Peyer's patch (tissue), 4 donors: ENCODE measurements at places on chromosomes 4 and X.

DNA sequence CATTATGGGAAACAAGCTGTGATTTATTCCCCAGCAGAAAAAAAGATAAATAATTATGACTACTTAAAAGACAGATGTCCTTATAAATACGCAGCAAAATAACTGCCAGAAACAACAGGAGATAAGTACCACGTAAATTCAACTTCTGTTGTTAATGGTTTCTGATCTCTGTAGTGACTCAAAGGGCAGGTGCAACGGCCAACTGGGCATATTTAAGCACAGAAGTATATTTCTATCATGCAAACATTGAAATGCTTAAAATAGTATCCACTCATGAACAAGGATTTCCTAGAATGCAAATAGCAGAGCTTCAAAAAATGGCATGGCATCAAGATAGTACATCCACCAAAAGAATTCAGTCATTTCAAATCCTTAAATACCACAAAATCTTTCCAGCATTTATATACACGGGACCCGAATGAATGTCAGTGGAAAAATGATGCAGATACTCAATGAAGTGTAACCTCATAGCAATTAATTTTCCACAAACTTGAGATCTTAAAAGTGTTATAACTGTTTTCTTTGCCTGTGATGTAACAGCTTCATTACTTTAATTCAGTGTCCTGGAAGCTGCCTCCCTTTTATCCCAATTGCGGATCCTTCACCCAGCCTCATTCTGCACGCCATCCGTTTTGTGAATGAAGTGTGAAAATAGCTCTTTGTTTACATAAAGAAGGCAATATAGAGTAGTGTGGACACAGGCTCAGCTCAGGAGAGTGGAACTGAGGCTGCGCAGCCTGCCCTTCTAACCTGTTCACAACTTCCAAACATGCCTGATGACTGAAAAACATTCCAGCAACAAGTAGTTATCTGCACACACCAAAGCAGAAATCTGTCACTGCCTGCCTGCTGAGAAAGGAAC, 10.2 kb downstream of the PDGFC start:
- no peak for DNase-seq
- no peaks in the 10 kb centered on the region for H3K27me3 ChIP-seq
- peak overlapping the region; percentile 48 for H3K27ac ChIP-seq
- H3K4me1 ChIP-seq: no peaks in the 10 kb centered on the region
- no peak overlapping the region for H3K4me3 ChIP-seq
- H3K36me3 ChIP-seq: no peaks in the 10 kb centered on the region

- DNase-seq: peak; percentile 63
- no peaks in the 10 kb centered on the region for H3K4me1 ChIP-seq
- H3K27me3 ChIP-seq: no peaks in the 10 kb centered on the region
Observed at GRCh38 chrX:69163936-69164741, 1.1 kb downstream of the PJA1 start.

DNA sequence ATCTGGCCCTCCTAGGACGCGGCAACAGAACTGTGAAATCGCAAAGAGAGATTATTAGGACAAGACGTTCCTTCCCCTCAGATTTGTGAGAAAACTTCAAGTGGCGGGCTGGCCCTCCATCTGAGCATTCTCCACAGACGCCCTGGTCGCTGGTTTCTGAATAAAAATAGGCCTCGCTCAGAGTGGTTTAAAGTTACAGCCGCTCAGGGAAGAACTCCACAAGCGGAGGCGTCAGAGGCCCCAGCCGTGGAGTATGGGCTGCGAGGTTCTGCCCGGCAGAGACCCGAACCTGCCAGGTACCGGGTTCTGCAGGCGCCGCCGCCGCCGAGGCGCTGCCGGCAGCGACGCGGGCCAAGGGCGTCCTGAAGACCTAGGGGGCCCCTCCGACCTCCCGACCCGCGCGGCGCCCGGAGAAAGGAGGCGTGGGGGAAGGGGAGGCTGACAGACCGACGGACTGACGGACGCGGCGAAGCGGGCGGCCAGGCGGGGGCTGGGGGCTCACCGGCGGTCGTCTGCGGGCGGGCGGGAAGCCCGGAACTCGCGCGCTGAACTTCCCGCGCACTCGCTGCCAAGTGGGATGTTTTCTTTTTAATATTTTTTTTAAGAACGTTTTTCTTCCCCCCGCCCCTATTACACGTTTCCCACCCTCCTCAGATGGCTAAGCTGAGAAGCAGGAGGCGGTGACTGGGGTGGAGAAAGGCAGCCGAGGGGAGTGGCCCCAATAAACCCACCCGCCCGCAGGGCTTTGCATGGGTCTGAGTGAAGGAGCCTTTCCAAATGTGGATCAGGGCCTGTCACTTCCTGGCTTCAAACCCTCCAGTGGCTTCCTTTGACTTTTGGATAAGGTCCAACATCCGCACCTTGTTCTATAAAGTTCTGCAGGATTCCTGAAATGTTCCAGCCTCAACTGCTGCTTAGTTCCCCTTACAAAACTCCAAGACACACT, at the start of gene PABPC4L:
TSS of gene PABPC4L (minus strand) at position 574 of the 946 bp plus-strand sequence. CDS start 770 bp downstream, outside the sequence.
- H3K4me1 ChIP-seq: no peaks in the 10 kb centered on the region
- peak; percentile 36 for DNase-seq
- H3K4me3 ChIP-seq: peak within 1 kb of the TSS; percentile 19
- H3K27me3 ChIP-seq: no peaks in the 10 kb centered on the region

DNA sequence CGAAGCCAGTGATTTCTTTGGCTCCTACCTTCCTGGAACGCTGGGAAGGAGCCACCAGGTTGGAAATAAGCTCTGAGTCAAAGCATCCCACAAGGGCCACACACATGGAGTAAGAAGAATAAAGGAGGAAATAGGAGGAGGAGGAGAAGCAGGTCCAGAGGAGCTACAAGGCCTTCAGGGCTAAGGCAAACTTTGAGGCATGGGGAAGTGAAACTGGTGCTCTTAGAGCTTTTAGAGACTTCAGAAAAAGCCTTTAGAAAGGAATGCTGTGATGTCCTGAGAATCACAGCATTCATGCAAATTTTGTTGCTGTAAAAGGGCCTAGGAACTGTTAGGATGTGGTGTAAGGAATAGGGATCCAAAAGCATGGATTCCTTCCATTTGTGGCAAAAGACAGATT, 135.9 kb upstream of the ARHGEF9 start:
- H3K27ac ChIP-seq: no peak overlapping the region
- no peaks in the 10 kb centered on the region for H3K36me3 ChIP-seq
- H3K27me3 ChIP-seq: no peaks in the 10 kb centered on the region
- no peaks in the 10 kb centered on the region for H3K4me1 ChIP-seq
- no peak for DNase-seq
- H3K4me3 ChIP-seq: no peak overlapping the region

DNA sequence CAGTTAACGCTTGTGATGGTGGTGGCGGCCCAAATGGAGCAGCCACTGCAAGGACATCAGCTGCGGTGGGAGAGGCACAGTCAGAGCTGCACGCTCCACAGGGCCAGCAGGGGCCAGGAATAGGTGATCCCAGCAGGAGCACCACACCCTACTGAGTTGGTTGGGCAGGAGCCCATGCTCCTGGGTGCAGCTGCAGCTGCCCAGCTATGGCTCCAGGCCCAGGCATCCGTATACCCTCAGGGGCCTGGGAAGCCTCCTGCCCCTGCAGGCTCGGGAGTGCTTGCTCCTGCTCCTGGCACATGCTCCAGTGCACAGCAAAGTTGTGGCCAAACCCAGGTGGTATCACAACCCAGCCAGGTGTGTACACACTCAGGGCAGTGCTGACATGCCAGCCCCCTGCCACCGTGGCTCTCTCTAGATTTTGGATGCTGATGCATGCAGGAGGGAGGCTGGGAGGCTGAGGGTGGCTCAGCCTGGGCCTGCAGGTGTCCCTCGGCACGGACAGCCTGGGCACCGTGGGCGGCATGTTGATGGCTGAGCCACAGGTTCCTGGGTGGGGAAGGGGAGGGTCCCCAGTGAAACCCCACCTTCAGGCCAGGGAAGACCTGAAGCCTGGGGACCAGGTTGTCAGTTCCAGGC, 150.2 kb downstream of the CXXC4 start:
- H3K4me3 ChIP-seq: no peak overlapping the region
- no peaks in the 10 kb centered on the region for H3K4me1 ChIP-seq
- no peaks in the 10 kb centered on the region for H3K27me3 ChIP-seq
- DNase-seq: no peak
- H3K27ac ChIP-seq: no peak overlapping the region

DNA sequence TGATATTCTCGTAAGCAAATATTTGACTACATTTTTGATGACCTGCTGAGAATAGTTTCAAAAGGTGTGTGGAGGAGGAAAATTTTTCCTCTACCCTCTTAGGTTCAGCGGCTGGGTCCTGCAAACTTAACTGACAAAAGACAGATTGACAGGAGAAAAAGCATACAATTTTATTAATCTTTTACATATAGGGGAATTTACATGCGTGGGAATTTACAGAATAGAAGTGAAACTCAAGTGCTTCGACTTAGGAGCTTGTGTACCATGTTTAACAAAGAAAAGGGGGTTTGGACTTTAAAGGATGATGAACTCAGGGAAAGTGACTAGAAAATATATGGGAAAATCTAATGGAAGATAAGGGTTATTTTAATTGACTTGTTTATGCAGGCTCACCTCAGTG, 2.5 kb downstream of the HERC6 start:
- H3K4me3 ChIP-seq: no peak overlapping the region
- H3K27me3 ChIP-seq: no peaks in the 10 kb centered on the region
- H3K27ac ChIP-seq: no peak overlapping the region
- H3K4me1 ChIP-seq: no peaks in the 10 kb centered on the region
- DNase-seq: no peak
- H3K36me3 ChIP-seq: peaks cover under 1% of the 10 kb centered on the region

GRCh38 chrX:51862920-51863319, 30.5 kb upstream of the MAGED1 start:
- H3K27ac ChIP-seq: no peak overlapping the region
- H3K27me3 ChIP-seq: no peaks in the 10 kb centered on the region
- H3K36me3 ChIP-seq: no peaks in the 10 kb centered on the region
- DNase-seq: no peak
